Activated naive CD4-positive, alpha-beta T cell treated with anti-CD3 and anti-CD28 coated beads, Interleukin-2, amount 10 ng/mL, durations not matched to agents 7 days and 5 days (primary cell): ENCODE measurements at places on chromosomes 7 and 10.

DNA sequence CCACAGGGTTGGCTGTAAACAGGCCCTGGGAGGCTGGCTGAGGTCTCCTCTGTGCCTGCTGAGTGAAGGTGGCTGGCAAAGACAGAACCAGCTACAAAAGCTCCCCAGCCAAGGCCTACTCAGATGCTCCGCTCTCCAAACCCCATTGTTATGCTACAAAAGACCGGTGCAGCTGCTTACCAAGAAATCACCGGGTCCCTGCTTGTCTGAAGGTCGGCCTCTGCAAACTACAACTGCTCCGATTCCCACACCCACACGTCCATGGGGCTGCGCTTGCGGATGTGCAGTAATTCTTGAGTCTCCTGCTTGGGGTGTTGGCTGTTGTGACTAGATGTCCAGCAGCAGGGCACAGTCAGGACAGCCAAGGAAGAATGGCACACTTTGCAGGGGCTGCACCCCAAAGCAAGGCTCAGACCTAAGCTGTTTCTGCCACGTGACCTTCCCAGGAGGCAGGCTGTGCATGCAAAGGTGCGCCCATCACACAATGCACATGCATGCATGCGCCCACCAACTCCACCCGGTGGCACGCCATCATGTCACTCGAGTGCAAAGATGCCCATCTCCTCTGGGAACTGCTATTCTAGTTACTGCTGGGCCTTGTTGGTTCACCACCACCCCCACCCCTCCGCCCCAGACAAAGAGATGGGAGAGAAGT is 97.8 kb downstream of the OAT start:
- no peak for DNase-seq

GRCh38 chr10:62733654-62734293 is 70.7 kb upstream of the ADO start:
- DNase-seq, result peak; percentile 50

GRCh38 chr10:100739517-100740368 is 5.6 kb upstream of the PAX2 start:
- DNase-seq, result no peak

DNA sequence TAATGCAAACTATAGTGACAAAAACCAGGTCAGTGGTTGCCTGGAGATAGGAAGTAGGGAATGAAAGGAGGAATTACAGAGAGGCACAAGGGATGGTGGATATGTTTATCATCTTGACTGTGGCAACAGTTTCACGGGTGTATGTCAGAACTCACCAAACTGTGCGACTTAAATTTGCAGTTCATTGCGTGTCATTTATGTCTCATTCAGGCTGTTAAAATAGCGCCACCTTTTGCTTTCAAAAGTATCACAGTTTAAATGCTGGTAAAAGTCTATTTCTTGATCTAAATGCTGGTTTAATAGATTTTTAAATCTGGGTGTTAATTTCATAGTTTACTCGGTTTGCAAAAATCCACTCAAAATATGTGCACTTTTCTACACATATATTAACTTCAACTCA is 51.0 kb downstream of the PTTG1IP2 start:
- no peak for DNase-seq

- DNase-seq, result no peak
These were observed 64.6 kb downstream of the WDR37 start for GRCh38 chr10:1120801-1121211.

DNA sequence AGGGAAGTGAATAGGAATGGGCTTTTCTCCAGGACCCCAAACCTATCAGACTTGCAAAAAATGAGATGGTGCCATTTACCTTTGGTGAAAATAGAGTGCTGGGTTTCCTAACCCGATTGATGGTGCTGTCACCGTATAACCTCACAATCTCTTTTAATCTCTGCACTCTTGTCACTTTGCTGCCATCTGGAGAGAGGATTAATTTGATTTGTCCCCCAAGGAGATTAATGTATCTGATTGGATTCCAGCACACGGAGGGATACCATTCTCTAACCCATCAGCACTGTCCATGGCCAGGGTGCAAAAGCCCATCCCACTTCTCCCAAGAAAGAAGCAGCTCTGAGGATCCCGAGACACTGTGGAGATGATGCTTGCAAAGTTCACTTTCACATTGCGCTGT is 86.3 kb upstream of the NFE2L3 start:
- DNase-seq, result no peak

- DNase-seq, result no peak
These were observed 46.9 kb downstream of the PRPF18 start for GRCh38 chr10:13633689-13634088.

- DNase-seq, result peak; percentile 68
These were observed 101.1 kb upstream of the TARP start for GRCh38 chr7:38374507-38374906.

GRCh38 chr10:20207653-20208052 is 391.4 kb downstream of the PLXDC2 start:
- no peak for DNase-seq

- DNase-seq, result no peak
These were observed 4.3 kb upstream of the C1GALT1 start for GRCh38 chr7:7178081-7178480.

- peak; percentile 35 for DNase-seq
These were observed 1.3 kb downstream of the EGR2 start for GRCh38 chr10:62814756-62815380.

DNA sequence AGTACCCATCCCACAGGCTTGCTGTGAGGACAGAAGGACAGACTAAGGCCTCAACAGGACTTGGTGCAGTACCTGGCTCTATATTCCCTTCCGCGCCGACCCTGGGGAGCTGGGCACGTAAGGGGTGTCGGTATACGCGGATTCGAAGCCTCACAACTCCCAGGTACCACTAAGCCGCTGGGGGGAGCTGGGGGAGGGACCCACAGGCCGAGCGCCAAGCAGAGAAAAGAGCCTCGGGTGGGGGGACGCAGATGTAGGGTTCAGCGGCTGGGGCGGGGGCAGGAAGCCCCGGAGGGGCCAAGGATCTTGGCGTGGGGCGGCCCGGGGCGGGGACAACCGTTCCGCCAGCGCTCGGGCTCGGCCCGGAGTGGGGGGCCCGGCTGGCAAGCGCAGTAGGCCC is 126.4 kb upstream of the ZNF746 start:
- peak; percentile 72 for DNase-seq

- no peak for DNase-seq
These were observed 146.7 kb upstream of the NPY start for GRCh38 chr7:24137338-24137737.

GRCh38 chr7:140922741-140923345 is 1.9 kb downstream of the BRAF start:
- DNase-seq, result no peak

DNA sequence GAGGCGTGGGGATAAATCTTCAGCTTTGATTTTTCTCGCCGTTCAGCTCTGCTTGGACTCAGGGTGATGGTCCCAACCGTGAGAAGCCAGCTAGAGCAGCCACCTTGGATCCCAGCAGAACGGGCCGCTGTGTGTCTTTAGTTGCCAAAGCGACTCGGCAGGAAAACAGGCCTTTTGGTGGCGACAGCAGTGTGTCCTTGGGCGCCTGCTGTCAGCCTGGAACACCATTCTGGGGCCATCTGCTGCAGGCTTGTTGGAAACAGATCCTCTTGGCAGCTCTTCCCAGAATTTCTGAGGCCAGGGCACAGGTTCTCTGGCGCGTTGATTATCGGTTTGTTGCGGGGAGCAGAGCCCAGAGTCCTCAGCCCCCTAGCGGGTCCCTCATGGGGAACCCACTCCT is 97.6 kb downstream of the CUX1 start:
- DNase-seq, result no peak
